ENCODE measurements at places on chromosomes 1 and 21. TPM values are rescaled to one million over a fixed set of nuclear protein-coding genes. Genes with fewer than 3 reads are reported as not detected.

GRCh38 chr1:110647254-110647891 is 27.4 kb downstream of the KCNA3 start:
- peak; percentile 47 for DNase-seq

GRCh38 chr1:70195342-70195741 is 10.0 kb downstream of the LRRC40 start:
- no peak for DNase-seq

GRCh38 chr1:41342774-41343355 is 18.4 kb upstream of the FOXO6 start:
- DNase-seq = no peak

- no peak for DNase-seq
These were observed 529.5 kb downstream of the KCNT2 start for GRCh38 chr1:196078691-196079090.

GRCh38 chr1:68016381-68016780 is 34.0 kb downstream of the DIRAS3 start:
- DNase-seq = no peak

DNA sequence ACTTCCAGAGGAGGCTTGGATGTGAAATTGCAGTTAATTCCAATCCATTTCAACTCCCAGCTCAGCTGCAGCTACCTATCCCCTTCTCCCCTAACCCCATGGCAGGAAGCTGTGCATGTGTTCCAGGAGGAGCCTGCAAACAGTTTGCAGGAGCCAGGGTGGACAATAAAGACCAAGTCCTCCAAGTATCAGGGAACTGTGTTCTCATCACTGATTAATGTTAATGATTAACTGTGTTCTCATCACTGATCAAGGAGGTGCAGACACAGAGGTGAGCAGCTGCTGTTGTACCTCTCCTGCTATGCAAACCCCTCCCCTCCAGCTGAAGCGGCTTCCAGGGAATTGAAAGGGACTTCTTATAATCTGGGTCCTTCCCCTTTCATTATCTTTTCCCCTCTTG is 19.2 kb downstream of the CLDN19 start:
- no peak for DNase-seq

DNA sequence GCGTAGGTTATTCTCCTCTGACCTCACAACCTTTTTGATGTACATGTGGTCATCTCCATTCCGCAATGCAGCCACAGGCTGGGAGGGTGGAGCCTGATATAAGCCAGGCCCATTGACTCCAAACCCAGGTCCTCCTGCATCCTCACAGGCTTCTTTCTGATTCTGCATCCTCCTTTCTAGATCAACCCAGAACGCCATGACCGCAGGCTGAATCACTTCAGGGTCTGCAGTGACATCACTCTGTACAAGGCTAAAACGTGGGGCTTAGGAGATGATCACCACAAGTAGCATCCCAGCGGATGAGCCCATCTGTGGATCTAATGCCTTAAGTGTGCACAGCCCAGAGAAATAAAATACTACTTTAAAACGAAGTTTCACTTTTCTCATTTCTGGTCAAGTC is 16.1 kb downstream of the EBNA1BP2 start:
- DNase-seq = no peak

DNA sequence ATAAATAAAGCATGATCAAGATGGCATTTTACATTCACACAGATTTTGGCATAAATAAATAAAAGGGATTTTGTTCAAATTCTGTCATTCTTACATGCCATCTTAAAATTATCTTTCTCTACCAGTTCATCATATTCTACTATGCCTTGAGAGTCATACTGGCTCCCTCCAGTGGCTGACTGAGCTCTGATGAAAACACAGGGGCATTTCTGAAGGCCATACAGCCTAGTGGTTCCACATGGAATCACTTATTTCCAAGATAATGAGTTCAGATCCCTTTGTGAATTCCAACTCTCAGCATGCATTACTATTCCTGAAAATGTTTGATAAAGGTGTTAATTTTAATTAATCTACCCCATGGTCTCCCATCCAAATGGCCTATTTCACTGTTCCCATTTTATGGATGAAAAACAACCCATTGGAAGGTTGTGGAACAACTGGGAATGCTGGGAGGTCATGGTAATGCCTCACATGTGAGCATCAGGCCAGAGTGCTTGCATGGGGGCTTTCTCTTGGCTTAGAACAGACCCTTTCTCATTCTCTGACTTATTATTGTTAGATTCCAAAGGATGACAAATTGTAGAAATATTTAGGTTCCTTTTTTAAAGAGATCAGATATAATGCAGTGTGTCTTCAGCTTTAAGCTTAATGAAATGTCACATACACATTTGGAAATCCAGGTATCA is 622.4 kb upstream of the PKN2 start:
- peak; percentile 24 for DNase-seq

GRCh38 chr1:20837554-20838192 is 50.6 kb upstream of the HP1BP3 start:
- no peak for DNase-seq

The RAB3B gene
- 1.2 TPM for total RNA-seq

The LMOD1 gene
- total RNA-seq = not detected

The SCAMP3 gene
- total RNA-seq = 24.8 TPM

The ELAVL4 gene
- total RNA-seq = not detected

The ACADM gene
- total RNA-seq = 34.7 TPM

Measured in lung microvascular endothelial cell (primary cell).